ENCODE measurements at places on chromosomes 6 and 20.

DNA sequence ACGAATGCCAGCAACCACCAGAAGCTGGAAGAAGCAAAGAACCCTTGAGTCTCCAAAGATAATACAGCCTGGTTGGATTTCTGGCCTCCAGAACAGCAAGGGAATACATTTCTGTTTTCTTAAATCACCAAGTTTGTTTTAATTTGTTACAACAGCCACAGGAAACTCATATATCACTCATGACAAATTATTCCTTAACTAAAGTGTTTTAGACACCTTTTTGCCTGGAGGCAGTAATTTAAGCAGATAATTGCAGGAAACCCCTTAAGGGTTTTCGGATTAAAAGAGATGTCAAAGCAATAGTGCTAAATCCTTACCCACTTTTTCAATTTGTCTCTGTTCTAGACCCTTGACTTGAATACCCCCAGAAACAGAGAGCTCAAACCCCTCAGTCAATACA is 1050.0 kb downstream of the EPHA7 start:
- no peak for DNase-seq

GRCh38 chr6:117605169-117605826 is 3.0 kb upstream of the GOPC start:
- DNase-seq: peak; percentile 80

- DNase-seq: no peak
These were observed 113.1 kb downstream of the MTHFD1L start for GRCh38 chr6:150978624-150979023.

DNA sequence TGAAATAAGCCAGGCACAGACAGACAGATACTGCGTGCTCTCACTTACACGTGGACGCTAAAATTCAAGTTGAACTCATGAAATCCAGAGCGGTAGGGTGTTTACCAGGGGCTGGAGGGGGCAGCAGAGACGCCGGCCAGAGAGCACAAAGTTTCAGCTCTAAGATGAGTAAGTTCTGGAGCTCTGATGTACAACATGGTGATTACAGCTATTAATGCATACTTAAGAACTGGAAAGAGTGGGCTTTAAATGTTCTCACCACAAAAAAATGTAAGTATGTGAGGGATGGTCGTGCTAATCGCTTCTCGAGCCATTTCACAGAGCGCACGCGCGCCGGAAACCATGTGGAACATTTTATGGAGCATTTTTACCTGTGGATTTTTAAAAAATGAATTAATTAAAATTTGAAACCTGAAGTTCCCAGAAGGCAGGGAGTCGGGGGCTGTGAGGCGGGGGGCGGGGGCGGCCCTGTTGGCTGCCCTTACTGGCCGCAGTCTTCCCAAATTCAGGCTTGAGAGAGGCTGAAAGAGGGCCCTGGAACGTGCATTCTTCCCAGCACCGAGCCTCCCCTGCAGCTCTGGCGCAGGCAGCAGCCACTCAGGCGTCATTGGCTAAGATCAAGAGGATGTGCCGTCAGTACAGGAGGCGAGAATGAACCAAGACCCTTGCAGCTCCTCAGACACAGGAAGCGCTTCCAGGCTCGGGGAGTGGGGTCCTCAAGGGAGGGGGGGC is 8.5 kb upstream of the SLCO4A1 start:
- DNase-seq: peak; percentile 10

DNA sequence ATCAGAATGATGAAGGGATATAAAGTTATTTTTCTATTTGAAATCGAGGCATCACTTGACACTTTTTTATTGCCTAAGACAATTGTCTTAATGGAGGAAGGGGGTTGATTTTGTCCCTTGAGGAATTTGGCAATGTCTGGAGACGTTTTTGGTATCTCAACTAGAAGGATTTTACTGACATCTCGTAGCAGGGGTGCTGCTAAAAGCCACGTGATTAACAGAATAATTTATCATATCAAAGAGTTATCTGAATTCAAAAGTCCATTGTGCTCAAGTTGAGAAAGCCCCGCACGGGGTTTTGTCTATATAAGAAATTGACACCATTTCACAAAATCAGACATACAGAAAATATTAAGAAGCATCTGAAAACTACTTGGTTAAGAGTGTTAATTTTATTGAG is 1.5 kb upstream of the TAAR6 start:
- no peak for DNase-seq

- DNase-seq: no peak
These were observed 426.4 kb downstream of the PREX1 start for GRCh38 chr20:48401359-48401758.

GRCh38 chr20:53793783-53794383 is 200.2 kb upstream of the ZNF217 start:
- DNase-seq: no peak

Measured in fibroblast of upper back skin (primary cell).